ENCODE measurements at places on chromosomes 2 and 18.

DNA sequence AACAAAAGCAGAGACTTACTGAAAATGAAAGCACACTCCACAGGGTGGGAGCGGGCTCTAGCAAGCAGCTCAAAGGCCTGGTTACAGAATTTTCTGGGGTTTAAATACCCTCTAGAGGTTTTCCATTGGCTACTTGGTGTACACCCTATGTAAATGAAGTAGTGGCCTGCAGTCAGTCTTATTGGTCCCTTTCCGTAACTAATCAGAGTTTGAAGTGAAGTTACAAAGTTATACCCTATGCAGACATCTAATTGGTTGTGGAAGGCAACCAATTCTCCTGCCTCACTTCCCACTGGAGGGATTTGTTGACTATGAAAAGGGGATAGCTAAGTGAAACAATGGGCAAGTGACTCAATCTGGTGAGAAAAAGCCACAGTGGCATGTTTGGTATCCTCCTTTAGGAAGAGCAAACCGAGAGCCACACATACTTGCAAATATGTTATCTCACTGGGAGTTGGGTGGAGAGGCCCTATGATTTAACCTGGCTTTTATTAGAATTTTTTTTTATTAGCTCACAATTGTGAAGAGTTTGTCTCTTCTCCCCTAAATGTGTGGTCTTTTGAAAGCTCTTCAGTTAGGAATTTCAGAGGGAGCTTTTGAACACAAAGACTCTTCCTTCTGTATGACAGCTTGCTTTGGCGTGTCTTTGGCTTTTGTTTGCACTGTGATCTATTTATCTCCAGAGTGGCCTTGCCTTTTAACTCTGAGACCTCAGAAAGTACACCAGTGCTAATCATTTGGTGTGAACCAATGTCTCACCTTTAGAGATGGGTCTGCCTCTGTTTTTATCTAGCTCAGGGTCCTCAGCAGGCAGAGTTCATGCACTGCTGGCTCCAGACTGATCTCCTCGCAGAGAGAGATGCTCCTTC lies 69.6 kb downstream of the MAP4K4 start:
- no peak for DNase-seq

DNA sequence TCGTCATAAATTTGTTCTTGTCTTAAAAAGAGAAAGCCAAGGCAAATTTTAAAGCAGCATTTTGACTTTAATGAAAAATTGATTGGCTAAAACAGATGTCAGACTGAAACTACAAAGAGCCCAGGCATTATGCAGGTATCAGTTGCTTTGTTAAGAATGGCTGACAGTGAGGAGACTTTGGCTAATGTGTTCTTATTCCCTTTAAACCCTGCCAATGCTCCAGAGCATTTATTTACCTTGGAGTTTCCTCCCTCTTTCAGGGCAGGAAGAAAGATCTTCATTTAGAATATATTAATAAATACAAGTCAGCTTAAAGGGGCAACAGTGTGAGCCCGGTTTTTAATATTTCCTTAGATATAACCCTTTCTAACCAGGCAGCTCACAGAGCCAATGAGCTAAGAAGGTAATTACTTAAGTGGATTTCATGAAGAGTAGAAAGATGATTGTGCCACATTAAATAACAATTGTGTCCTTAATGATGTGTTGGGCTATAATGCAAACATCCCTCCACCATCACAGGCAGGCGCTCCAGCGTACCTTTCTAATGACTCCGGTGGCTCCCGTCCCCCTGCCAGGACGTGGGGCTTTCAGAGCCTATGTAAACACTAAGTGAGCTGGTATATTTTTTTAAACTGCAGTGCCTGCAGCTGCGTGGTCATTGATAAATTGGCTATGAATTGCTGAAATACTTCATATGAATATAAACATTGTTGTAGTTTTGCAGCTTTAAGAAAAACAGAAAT lies 349.4 kb upstream of the POU3F3 start:
- no peak for DNase-seq

DNA sequence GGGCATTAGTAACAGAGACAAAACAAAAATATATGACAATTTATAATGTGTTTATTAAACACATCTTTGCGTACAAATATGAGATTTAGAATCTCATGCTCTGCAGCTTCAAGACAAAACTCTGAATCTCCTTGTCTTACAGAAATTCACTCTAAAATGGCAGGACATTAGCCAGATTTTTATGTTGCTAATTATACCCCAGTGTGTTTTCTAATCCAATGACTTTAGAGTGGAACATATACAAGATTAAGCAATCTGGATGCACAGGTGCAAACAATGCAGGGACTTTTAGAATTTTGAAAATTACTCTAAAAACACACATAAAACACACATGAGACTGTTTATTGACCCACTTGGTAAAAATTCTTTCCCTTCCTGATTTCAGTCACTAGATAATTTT lies 85.9 kb downstream of the CALCRL start:
- no peak for DNase-seq

DNA sequence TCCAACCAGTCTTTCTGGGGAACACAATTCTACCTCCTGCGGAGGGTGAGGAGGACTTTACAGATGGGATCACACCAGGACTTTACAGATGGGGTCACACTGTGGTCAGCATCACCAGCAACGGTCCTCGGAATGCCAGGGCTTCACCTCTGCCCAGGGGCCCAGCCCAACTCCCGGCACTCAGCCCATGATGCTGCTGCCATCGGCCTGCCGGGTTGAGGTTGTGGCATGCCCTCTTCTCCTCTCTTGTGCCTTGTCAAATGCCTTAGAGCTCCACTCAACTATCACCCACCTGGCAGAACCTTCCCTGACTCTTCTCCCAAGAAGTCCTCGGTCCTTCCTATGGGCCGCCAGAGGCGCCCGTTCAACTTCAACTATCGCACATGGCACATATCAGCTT lies 166.7 kb downstream of the CTIF start:
- DNase-seq: no peak

GRCh38 chr2:10550206-10551001 lies 102.3 kb upstream of the ODC1 start:
- DNase-seq: no peak

- no peak for DNase-seq
These were observed 57.3 kb downstream of the TNS1 start for GRCh38 chr2:217945530-217945929.

GRCh38 chr2:125837128-125837527 lies 818.8 kb upstream of the GYPC start:
- no peak for DNase-seq

GRCh38 chr2:85133751-85134254 lies 611 bp downstream of the TCF7L1 start:
- no peak for DNase-seq

DNA sequence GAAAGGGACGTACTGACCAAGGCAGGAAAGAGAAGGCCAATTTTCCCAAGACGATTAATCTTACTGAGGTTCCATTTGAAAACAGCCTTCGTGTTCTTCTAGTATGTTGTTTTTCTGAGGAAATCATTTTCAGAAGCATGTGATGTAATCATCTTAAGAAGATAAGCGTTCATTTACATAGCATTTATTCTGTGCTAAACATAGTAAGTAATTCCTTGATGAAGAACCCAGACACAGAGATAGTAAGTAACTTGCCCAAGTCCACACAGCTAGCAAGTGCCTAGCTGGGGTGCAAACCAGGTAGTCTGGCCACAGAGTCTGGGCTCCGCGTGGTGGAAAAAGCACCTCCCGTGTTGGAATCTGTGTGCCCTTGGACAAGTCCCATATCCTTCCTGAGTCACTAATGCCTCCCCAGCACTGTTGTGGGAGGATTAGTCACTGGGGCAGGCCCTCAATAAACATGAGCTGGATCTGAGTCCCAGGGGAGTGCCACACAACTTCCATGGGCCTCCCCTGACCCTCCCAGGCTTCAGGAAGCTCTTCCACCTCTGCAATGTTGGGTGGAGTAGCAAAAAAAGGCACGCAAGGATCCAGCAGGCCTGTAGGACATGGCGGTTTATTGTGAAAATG lies 26.9 kb upstream of the ASAP2 start:
- no peak for DNase-seq

DNA sequence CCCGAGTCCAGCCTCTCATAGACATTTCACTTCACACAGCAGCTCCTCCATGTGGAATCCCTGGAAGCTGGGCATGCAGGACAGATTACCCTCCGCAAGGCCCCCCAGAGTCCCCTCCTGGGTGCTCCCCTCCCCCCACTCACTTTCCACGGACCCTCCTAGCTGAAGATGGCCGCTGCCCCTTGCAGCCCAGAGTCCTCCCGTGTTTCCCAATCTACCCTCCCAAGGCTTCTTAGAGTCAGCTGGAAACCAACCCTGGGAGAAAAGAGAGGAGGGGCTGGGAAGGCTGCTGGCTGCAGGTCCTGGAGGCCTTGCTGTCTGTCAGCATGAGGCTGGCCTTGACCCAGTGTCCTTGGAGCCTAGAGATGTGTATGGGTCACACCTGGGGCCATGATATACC lies 49.0 kb upstream of the HAAO start:
- no peak for DNase-seq

GRCh38 chr2:143474586-143474985 lies 345.4 kb downstream of the ARHGAP15 start:
- no peak for DNase-seq

- DNase-seq: no peak
These were observed 59.9 kb downstream of the CRIM1 start for GRCh38 chr2:36415381-36416022.

DNA sequence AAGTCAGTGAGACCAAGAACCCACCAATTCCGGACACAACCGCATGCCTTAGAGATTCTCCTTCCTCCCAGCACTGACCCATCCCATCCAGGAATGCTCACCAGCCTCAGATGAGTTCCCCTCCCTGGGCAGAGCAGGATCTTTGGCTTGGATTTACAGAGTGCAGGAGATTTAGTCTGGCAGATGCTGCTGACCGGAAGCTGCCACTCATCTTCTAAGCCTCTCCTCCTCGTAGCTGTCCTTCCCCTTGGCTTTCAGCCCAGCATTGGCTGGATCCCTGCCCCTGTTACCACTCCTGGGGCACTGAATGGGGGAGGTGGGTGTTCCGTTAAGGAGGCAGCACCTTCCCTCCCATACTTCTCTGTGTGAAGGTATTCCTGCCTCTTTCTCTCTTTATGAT lies 53.2 kb downstream of the VWA3B start:
- DNase-seq: no peak

- no peak for DNase-seq
These were observed 103.3 kb downstream of the MYO5B start for GRCh38 chr18:50091509-50092244.

GRCh38 chr2:7348761-7349160 lies 431.5 kb downstream of the RNF144A start:
- DNase-seq: no peak

DNA sequence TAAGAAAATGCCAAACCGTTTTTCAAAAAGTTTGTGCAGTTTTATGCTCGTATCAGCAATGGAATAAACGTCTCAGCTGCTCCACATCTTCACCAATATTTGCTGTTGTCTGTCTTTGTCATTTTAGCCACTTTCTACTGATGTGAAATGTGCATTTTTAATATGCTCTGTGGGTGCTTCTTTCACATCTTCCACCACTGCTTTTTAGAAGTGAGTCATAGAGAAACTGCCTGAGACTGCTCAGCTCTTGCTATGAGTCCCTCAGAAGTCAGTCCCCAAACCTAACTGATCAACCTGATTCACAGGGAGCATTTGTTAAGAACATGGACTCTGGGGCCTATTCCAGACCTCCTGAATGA lies 41.0 kb upstream of the EPC2 start:
- no peak for DNase-seq

DNA sequence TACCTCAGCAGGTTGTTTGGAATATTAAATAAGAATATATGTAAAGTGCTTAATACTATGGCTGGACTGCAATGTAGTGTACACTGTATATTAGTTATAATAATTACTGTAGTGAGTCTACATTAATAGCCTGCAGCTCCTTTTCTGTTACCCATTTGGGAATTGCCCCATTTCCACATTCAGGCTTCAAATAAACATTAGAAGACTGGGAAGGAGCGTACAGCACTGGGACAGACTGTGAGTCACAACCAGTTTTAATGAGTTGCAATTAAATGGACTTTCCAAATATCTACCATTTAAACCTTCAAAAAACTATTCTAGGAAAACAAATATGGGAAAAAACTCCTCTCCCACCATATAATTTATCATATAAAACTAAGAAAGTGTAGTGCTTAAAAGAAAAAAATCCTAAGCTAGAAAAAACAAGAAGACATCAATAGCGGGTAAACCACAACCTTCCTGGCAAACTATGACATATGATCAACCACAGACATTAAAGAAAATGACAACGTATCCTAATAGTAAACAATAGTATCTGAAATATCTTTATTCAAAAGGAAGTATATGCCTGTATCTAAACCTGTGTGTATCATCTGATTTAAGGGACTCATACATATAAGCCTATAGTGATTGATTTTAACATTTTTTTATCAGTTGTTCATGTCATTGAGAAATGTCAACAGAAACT lies 86.1 kb downstream of the TRIP12 start:
- peak; percentile 66 for DNase-seq

DNA sequence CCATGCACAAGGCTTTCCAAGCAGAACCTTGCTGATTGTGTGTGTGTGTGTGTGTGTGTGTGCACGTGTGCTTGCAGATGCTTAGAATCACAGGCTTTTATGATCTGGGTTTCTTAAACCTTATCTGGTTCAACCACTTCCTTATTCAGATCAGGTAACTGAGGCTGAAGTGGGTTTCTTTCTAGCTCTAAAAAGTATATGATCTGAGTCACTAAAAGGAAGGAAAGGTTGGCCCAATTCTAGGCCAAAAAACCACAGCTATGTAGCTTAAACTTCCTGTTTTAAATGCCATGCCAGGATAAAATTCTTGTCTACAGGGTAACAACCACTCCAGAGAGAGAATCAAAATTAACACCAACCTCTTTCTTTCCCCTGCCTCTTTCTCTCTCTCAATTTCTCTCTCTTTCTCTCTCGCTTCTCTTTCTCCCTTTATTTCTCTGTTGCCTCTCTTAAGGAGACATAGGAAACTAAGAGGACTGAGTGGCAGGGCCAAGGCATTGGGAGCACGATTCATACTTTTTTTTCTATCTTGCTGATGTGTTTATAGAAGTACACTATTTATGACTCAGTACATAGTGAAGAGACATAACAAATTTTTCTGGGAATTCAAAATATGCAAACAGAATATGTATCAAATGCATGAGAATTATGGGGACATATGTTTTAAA lies 140.3 kb downstream of the TRIB2 start:
- no peak for DNase-seq

DNA sequence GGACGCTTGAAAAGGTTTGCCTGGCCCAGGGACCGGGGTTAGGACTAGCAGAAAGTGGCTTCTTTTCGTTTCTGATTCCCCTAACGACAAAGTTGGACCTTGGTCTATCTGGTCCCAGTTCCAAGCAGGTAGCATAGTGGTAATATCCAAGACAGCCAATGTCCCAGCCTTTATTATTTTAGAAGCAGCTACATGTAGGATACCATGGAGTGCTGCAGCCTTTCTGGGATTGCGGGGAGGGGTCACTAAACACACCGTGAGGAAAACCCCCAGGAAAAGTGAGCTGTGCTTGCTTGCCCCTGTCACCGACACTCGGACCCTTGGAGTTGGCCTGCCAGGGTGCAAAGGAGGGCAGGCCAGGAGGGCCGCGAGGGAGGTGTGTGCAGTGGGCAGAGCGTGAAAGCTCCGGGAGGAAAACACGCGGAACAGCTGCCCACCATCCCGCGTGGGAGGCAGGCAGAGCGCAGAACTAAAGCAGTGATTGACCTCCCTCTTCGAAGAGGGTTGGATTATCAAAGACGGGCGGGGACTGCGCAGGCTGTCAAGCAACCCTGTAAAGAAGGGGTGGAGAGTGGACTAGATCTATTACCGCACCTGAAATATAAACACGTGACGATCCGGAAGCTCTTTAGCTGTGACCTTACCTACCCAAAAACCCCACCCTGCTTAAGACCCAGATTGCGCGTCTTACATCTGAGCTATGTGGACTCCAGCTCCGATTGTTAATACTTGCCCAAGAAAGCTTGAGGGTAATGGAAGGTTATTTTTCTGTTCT lies 624 bp upstream of the MAP4K3 start:
- peak; percentile 44 for DNase-seq

GRCh38 chr2:10337449-10338269 lies 35.0 kb downstream of the HPCAL1 start:
- DNase-seq: no peak

All from CD4-positive, CD25-positive, alpha-beta regulatory T cell (primary cell).